Nasal cavity respiratory epithelium epithelial cell of viscerocranial mucosa (primary cell): ENCODE measurements at places on chromosomes 11 and 22. TPM values are rescaled to one million over a fixed set of nuclear protein-coding genes. Genes with fewer than 3 reads are reported as not detected.

MS4A3 gene
- not detected in 2 replicates for total RNA-seq

CCDC87 gene
- under 0.01 and 0.21 TPM in 2 replicates for total RNA-seq

DGCR6L gene
- 22.9 and 25.4 TPM in 2 replicates for total RNA-seq

ZC3H12C gene
- 7.2 and 15.8 TPM in 2 replicates for total RNA-seq

NRGN gene
- total RNA-seq: not detected in 2 replicates

SULT4A1 gene
- total RNA-seq: under 0.01 and 0.50 TPM in 2 replicates

SAA4 gene
- 0.64 TPM in 1 of 2 replicates, not detected in the other for total RNA-seq

TUB gene
- total RNA-seq: under 0.01 and 0.57 TPM in 2 replicates

DNAJB7 gene
- not detected in 2 replicates for total RNA-seq
